Right atrium auricular region (tissue), 2 donors: ENCODE measurements at places on chromosomes 4 and X.

DNA sequence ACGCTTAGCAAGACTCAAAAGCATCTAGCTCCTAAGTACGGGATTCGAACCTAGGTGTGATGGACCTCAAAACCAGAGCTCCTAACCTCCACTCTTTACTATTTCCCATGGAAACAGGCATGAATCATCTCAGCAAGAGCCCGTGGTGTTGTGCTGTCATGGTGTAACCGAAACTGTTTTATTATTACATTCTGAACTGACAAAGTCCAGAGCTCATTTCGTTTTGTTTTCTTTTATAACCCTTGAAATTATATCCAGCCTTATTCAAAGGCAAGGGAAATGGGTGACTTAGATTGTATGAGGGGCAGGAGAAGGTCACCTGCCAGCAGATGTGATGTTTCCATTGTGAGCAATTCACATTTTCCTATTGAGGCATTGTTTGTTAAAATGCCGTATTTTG, 301.1 kb downstream of the FRMPD4 start:
- DNase-seq: no peak

GRCh38 chr4:185304541-185304940, 91.2 kb downstream of the LRP2BP start:
- no peak for DNase-seq

DNA sequence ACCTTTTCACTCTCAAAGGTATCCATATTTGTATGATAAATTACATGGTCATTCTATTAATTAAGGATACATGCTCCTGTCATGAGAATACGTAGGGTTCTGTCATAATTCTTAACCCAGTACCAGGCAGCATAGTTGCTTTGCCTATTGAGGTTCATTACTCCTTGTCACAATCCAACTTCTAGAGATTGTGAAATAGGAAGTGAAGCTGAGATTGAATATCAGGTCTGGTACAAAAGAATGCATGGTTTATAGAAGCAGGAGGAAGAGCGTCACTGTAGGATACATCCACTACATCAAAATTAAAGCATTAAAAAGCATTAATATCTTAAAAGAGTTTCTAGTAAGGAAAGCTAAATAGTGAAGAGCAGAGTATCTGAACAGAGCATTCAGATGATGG, 647.0 kb downstream of the IQCM start:
- DNase-seq: no peak

DNA sequence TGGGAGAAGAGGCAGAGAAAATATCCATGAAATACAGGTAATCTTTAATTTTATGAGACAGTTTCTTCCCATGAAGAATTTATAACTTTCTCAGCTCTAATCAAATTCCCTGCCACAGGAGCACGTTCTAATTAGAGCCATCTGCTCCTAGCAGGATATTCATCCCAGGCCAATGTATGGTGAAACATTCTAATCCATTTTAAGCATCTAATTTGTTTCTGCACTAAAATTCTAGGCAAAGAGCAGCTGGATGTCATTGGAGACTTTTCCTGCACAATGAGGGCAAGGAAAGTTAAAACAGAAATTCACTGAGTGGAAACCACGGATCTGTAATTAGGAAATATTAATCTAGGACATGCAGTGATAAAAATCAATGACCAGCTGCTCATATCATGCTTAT, 107.7 kb upstream of the ZFP42 start:
- no peak for DNase-seq

- DNase-seq: no peak
These were observed 746.9 kb downstream of the PCDH19 start for GRCh38 chrX:99663136-99663535.

- DNase-seq: no peak
These were observed 643.7 kb downstream of the BCOR start for GRCh38 chrX:39453889-39454621.

DNA sequence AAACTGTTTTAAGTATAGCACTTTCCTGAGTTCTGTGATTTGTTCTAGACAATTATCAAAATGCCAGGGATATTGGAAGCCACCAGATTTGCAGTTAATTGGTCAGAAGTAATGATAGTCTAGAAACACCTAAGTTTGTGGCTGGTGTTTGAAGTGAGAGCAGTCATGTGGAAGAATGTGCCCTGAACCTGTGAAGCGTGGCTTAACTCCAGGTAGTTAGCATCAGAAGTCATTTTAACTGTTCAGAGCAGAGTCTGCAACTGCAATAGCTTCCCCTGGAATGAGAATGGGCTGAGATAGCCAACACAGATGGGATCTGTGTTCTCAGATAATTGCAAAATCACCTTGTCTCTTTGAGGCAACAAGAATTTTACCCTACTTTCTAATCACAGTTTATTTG, 255.1 kb upstream of the GK2 start:
- DNase-seq: no peak

DNA sequence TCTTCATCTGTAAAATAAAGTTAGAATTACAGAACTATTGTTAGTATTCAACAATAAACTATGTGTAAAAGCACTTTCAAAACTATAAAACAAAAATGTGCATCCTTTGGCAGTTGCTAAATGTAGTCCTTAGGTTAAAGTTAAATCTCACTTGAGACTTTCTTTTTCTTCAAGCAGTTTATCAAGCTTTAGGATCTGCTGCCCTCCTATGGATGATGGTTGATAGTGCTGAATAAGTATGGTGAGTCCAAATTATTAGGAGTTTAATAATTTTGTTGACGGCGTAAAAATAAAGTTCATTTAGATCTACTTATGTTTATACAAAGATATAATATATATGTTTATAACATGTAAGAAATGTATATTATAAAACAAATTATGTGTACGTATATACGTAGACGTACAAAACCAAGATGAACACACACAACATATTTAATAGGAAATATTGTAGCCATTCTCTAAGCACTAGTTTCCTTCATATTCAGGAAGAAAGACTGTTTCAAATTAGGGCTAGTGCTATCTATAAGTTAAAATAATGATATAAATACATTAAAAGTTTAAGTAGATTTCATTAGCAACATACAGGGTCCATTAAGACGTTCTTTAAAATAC, 22.3 kb downstream of the UGT2A2 start:
- DNase-seq: no peak

- no peak for DNase-seq
These were observed 274 bp upstream of the ERVMER34-1 start for GRCh38 chr4:52751487-52751911.

GRCh38 chrX:7889135-7889534, 38.1 kb downstream of the PNPLA4 start:
- DNase-seq: no peak

DNA sequence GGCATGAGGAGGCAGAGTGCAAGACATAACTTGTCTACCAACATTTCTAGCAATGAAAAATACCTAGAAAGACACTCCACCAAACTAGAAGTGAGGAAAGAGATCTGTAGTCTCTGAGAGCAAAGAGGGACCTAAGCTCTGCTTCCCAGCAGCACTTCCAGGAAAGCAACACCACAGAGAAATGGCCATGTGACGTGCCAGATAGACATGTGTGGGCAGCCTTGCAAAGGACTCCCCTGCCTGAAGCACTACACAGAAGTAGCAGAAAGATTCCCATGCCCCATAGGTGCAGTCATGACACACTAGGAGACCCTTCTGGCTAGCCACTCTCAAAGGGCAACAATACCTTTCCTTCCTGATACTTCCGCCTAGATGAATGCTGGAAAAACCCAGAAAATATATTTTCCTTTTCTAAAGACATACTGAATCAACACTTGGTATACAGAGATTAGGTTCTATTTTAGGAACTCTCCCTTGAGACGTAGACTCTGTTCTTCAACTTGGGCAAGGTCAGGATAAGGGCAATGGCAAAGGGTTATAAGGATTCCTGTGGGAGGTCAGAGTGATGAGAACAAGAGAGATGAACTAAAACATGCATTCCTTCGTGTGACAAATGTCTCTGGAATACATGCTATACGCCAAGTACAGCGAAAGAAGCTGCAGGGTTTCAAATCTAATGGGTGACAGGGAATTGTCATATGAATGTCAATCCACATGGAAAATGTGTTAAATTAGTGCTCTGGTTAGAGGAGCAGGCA, 187.5 kb upstream of the ETNPPL start:
- DNase-seq: no peak

- DNase-seq: no peak
These were observed 2.3 kb downstream of the ZNF827 start for GRCh38 chr4:145936142-145936996.

DNA sequence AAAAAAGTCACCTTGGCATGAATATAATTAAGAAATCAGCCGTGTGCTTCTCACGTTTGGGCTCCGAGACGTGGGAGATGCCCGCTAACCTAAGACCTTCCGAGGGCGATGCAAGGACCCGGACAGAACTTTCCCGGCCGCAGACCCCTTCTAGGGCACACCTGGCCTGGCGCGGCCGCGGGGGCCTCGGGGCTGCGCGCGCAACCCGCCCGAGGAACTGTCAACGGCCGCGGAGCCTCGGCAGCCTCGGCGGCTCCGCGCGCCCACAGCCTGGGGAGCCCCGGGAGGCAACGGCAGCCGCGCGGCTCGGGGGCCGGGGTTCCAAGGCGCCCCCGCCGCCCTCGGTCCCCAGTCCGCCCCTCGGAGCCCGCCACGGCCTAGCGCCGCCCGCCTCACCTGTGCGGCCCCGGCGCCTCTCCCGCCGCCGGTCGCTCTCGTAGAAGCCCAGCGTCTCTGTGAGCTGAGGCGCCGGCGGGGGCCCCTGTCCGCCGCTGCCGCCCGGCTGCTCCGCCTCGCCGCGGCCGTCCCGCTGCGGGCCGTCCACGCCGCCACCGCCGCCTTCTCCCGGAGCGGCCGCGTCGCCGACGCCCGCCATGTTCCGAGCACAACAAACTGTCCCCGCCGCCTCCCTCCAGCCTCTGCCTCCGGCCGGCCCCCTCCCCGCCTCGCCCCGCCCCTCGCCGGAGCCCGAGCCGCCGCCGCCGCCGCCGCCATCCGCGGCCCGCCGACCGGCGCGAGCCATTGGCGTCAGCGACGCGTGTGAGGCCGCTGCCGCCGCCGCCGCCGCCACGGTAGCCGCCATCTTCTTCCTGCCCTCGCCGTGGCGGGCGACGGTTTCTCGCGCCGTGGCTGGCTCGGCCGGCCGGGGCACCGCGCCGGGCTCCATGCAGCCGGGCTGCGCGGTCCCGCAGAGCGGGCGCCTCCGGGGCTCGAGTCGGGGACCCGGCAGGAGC, at the start of gene TAPT1:
TSS of gene TAPT1 (minus strand) at position 609 of the 953 bp plus-strand sequence. CDS start at position 595, 14 bp downstream.
- DNase-seq: peak; percentile 68

GRCh38 chr4:34250562-34250961, 1993.8 kb downstream of the ARAP2 start:
- DNase-seq: no peak

- DNase-seq: no peak
These were observed 129.1 kb upstream of the LDB2 start for GRCh38 chr4:17027495-17027894.

- DNase-seq: no peak
These were observed 354.7 kb upstream of the SPANXN4 start for GRCh38 chrX:142671036-142671435.

DNA sequence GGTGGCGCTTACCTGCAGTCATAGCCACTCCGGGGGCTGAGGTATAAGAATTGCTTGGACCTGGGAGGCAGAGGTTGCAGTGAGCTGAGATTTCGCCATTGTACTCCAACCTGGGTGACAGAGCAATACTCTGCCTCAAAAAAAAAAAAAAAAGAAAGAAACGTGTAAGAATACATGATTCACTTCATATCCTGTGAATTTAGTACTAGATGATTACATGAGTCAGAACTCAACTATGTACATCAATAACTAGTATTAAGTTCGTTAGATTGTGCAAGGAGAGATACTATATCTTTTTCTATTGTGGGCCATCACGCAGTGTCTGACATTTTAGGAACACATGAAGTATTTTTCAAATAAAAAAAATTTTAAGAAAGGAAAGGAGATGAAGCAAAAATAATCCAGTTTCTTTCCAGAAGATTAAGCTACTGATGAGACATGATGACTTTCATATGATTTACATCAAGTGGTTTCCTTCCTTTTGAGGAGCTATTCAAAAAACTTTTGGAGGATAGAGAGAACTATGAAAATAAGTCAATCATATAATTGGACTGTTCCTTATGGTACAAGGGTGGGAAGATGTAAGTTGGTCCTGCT, 64.7 kb upstream of the EXOC1L start:
- DNase-seq: no peak

DNA sequence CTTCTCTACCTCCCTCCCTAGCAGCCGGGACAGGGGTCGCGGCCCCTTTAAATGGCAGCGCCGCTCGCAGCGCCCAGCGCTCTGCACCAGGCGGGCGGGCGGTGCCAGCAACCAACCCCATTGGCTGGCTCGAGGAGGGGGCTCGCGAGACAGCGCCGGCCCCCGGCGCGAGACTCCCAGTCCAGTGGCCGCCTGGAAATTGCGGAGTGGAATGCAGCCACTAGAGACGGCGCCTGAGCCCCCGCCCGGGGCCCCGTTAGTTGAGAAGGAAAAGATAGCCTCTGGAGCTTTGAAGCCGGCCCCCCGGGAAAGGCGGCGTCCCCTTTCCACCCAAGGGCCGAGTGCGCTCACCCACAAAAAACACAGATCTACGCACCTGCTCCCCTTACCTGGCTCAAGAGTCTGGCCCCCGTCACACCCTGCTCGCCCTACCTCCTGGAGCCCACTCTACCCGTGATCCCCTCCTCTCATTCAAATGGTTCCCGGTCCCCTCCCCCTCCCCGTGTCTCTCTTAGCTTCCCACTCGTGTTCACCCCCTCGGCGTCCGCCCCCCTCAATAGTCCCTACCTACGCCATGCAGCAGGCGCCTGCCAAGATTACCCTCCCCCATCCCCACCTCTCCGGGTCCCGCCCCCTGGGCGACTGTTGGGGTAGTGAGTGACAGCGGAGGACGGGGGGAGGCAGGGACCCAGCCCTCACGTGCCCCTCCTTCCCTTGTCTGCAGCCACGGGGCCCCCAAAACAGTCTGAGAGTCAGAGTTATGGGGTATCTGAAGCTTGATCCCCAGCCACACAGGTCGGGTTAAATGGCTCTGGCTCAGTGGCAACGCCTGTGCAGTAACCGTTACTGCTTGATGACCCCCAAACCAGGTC, at the start of gene ZMYM3:
TSS of gene ZMYM3 (minus strand) at position 49 of the 872 bp plus-strand sequence. CDS start 885 bp downstream, outside the sequence.
- DNase-seq: peak; percentile 83

- no peak for DNase-seq
These were observed 82.7 kb upstream of the MAML3 start for GRCh38 chr4:140236654-140237169.
